ENCODE measurements at places on chromosomes 7 and 10. TPM values are rescaled to one million over a fixed set of nuclear protein-coding genes. Genes with fewer than 3 reads are reported as not detected.

SAMD9 gene
- 9.5 TPM for total RNA-seq

FXYD4 gene
- total RNA-seq: not detected

AS3MT gene
- total RNA-seq: 2.9 TPM

TRPV5 gene
- not detected for total RNA-seq

DNA sequence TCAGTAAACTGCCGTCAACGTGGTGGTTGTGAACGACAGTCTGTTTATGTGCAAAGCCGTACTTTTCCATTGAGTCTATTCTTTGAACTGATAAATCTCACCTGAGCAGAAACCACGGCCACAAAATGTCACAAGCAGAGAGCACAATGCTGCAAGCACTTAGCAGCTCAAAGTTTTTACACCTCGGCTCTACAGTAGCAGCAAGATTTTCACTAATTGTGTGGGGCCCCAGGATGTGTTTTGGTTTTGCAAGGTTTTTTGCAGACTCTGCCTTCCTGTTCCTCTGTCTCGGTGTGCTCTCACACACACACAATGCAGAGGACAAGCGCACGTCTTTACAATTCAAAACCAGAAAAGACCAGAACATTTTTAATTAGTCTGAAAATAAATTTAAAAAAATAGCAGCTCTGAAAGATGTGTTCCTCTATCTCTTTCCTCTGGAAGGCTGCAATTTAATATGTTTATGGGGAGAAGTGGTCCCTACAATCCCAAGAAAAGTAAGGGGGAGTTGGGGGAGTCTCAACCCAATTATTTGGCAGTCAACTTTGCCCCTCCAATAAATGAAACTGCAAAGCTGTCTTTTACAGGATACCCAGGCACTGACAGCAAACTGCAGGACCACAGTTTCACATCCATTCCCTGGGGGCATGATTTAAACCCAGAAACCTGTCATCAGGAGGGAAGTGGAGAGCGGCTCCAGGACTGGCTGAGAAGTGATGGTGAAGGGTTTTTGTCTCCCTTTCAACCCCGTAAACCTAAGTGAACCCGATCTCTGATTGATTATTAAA is 73.8 kb upstream of the SFMBT2 start:
- DNase-seq: no peak

- peak; percentile 9 for DNase-seq
Observed at GRCh38 chr7:33062023-33062781, at the start of gene NT5C3A. NT5C3A (minus strand) TSS chr7:33062776; CDS start chr7:33062705, 71 bp downstream.

DNA sequence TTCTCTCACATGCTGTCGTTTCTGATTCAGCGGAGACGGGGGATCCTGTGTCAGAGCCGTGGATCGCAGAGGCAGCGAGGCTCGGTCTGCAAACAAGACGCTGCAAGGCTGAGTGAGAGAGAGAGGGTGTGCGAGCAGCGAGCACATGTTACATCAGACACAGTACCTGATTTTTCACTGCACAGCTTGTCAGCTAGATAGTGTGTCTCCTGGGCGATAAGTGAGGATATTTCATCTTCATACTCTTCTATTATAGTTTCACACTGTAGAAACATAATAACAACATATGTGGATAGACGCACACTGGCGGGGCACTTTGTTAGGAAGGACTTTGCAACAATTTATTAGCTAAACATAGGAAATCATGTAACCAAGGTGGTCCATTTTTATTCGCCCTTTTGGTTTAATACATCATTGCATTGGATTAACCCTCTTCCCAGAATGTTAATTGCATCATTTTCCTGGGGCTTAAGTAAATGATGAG is 39.5 kb downstream of the CNPY1 start:
- no peak for DNase-seq

DNA sequence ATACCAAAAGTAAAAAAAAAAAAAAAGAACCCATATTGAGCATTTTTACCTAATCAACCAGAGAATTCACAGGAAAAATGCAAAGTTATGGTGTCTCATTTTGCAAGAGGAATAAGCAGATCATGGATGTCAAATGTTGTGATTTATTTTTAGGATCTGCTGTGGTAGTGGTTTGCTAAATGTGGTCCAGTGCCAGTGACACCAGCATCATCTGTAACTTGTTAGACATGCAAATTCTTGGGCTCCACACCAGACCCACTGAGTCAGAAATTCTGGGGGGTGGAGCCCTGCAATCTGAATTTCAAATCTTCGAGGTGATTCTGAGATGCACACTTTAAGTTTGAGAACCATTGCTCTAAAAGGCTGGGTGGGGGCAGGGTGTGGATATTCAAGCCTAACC is 30.1 kb upstream of the ZEB1 start:
- no peak for DNase-seq

DNA sequence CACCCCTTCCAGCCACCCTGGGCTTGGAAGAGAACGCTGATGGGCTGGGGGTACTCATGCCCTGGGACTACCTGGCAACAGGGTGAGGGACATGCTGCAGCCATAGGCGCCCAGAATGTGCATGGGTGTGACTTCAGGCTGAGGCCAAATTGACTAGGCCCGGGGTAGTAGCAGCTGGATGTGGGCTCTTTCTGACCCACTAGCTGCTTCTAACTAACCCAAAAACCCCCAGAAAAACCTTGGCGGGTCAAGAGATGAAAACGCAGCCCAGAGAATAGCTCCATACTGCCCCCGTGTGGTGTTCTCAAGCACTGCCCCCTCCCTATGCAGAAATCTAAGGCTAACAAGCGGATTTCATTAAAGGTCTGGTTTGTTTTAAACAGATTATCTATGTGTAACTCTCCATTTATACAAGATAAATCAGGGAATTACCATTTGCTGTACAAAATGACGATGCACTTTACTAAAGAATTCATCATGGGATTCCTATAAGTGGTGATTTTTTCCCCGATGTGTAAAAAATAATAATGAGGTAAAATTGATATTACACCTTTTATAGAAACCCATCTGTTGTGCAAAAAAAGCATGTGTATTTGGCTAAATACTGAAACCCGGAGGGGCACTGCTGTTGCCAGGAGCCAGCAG is 4.2 kb downstream of the SMARCD3 start:
- peak; percentile 30 for DNase-seq

DNA sequence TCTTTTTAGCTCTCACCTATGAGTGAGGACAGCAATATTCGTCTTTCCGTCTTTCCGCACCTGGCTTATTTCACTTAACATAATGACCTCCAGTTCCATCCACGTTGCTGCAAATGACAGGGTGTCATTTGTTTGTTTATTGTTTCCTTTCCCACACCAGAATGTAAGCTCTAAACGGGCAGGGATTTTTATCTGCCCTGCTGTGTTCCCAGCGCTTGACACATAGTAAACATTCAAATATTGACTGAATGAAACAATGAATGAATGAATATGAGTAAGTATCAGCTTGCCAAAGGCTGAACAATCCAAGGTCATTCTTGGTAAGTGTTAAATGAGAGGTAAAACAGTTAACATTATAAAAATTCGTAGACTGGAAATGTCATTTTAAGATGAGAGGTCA is 12.8 kb downstream of the SH3PXD2A start:
- no peak for DNase-seq

All from HFFc6 (cell line).